ENCODE measurements at places on chromosomes 6 and 20. TPM values are rescaled to one million over a fixed set of nuclear protein-coding genes. Genes with fewer than 3 reads are reported as not detected.

- no peak for DNase-seq
Measured at GRCh38 chr6:116387374-116387773, 16.6 kb downstream of the DSE start.

Gene HEY2
- total RNA-seq, result not detected

Gene GINM1
- total RNA-seq, result 45.1 TPM

Gene PRDM13
- total RNA-seq, result not detected

GRCh38 chr6:89242574-89243330 is 25.6 kb upstream of the GABRR1 start:
- no peak for DNase-seq

DNA sequence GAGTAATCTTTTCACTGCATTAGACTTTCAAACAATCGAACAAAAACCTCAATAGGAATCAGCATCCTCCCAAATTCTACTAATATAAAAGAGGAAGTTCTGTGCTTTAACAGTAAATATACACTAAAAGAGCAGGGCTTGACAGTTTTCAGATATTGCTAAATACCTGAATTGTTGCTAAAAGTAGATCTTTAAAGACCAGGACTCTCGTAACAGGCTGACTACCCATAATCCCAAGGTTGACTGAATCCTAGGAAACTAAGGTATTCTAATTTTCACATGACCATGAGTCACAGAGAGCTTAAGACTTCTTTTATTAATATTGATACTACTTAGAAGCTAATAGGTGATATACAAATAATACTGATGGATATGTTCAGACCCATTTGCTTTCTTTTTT is 10.1 kb downstream of the CD164 start:
- DNase-seq, result no peak

DNA sequence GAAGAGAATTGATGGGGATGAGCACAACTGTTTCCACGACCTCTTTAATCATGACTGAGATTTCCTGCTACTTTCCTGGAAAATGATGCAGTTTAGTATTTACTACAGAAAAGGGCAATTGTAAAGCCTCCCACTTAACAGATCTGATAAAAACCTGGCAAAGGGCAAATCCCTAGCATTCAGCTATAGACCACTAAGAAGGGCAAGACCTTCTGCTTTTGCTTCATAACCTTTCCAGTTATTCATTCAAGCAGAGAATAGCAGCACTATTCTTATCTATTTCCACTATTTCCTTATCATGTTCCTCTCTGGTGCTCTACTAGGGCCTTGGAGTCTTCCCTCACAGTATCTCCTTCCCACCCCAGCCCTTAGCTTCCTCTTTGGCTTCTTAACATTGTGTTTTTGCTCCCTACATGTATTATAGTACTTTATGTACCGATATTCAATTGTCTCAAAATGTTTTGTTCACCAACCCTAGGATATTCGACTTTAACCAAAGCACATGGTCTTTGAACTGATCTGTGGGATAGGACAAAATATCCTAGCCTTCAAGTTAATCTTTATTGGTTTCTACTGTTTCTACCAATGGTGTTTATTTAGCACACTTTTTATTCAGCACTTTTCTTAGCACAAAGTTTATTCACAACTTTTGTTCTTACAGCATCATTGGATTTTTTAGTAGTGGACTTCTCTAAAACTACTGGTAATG is 32.7 kb upstream of the MANEA start:
- no peak for DNase-seq

Gene HCRTR2
- not detected for total RNA-seq
